ENCODE measurements at places on chromosomes 12 and 14. TPM values are rescaled to one million over a fixed set of nuclear protein-coding genes. Genes with fewer than 3 reads are reported as not detected.

DNA sequence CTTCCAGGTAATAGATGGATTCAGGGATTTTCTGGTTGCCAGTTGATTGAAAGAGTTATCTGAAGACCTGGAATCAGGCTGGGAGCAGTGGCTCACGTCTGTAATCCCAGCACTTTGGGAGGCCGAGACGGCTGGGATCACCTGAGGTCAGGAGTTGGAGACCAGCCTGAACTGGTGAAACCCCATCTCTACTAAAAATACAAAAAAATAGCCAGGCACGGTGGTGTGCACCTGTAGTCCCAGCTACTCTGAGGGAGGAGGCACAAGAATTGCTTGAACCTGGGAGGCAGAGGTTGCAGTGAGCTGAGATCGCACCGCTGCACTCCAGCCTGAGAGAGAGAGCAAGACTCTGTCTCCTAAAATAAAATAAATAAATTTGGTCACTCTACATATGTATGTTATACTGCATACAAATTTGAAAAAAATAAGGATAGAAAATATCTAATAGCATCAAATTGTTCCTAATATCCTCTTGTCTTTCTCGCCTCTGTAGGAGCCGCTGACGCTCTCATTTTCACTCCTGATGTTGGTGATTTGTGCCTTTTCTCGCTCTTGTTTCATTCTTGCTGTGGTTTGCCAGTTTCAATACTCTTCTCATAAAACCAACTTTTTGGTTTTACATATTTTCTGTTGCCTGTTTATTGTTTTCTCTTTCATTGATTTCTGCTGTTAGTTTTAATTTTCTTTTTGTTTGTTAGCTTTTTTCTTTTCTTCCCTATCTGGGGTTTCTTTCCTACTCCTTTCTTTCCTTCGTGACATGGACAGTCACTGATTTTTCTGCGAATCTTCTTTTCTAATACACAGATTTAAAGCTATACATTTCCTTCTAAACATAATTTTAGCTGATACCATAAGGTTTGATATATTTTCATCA is 23.8 kb upstream of the PLD4 start:
- no peak for DNase-seq

GRCh38 chr14:88143810-88144209 is 138.9 kb downstream of the GPR65 start:
- DNase-seq = no peak

DNA sequence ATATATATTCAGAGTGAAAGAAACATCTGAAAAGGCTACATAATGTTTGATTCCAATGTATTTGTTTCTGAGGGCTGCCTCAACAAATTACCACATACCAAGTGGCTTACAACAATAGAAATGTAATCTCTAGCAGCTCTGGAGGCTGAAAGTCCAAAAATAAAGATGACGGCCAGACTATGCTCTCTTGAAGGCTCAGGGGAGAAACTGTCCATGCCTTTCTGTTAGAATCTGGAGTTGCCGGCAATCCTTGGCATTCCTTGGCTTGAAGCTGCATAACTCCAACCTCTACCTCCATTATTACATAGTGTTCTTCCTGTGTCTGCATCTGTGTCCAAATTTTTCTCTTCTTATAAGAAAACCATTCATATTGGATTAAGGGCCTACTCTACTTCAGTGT is 68.1 kb upstream of the PLEKHG7 start:
- no peak for DNase-seq

DNA sequence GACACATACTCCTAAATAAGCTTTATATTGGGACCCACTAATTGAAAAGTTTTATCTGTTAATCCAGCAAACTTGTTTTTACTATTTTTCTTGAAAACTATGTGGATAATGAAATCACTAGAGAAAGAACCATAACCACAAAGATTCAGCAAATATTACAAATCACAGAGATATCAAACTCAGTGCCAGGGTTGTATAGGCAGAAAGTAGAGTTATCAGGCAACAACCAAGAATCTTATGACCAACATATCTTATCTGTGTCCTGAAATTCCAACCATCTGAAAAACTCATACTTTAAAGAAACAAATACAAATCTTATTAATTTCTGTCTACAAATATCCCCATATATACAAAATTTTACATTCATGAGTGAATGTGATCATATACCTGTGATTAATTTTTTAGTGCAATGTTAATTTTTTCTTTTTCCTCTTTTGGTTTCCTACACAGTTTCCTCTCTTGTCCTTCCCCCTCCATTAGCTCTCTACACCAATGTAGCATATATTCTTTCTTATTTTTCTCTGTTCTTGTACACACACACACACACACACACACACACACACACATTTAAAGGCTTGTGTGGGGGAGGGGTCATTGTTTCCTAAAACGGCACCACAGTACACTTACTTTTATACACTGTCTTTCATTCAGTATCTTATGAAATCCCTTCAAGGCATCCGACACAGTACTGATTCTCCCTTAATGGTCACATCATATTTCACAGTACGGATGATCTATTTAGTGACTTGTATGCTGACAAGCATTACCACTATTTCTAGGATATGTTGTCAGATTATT is 18.6 kb downstream of the AMN1 start:
- DNase-seq = no peak

- no peak for DNase-seq
Measured at GRCh38 chr14:104360501-104360900, 219.1 kb upstream of the C14orf180 start.

Gene GSG1
- total RNA-seq = 1.1 TPM

Gene ANKS1B
- total RNA-seq = 43.7 TPM
